Thoracic aorta endothelial cell (primary cell): ENCODE measurements at places on chromosomes 1 and 21. TPM values are rescaled to one million over a fixed set of nuclear protein-coding genes. Genes with fewer than 3 reads are reported as not detected.

DPT gene
- total RNA-seq = not detected in 2 replicates

THEM5 gene
- not detected in 2 replicates for total RNA-seq

TNNI3K gene
- total RNA-seq = not detected in 2 replicates

SPRR2D gene
- total RNA-seq = not detected in 2 replicates

ATXN7L2 gene
- total RNA-seq = 2.8 and 2.9 TPM in 2 replicates

EFNA1 gene
- total RNA-seq = 30.5 and 45.1 TPM in 2 replicates

TSACC gene
- total RNA-seq = 0.40 TPM in 1 of 2 replicates, not detected in the other

TOMM20 gene
- 120 and 133 TPM in 2 replicates for total RNA-seq

CLDN17 gene
- total RNA-seq = not detected in 2 replicates

KIF21B gene
- 2.7 TPM in 2 replicates for total RNA-seq

VASH2 gene
- total RNA-seq = 0.14 and 0.27 TPM in 2 replicates
